ENCODE measurements at places on chromosomes 1 and 21.
A peak's percentile ranks its signal among the peaks of the same experiment; 100 is the strongest.

DNA sequence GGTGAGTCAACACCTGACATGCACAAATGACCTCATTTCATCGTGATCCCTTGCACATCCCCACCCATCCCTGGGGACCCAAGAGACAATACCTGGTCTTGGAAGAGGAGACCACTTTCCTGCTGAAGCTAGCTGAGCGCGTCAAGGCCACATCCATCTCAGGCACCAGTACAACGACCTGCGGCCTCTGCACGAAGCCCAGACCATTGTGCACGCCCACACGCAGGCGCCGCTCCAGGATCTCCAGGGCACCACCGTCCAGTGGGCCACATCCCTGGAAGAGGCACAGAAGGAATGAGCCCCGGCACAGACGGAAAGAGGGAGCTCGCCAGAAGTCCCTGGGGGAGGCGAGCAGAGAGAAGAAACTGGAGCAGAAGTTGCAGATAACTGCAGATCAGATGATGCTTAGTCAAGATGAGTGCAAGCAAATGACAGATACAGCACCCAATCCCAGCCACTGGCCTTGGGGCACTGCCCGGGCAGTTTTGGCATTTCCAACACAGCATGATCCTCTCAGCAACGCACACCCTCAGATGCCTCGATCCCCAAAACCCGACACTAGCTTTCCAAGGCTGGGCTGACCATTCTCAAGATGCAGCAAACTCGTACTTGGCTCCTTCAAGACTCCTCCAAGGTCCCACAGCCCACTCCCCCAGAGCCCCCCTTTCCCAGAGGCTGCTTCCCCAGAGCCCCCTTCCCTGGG lies 44.1 kb downstream of the NPHP4 start:
- no peak for DNase-seq

GRCh38 chr1:231157311-231157710 lies 4.5 kb upstream of the TRIM67 start:
- no peak for DNase-seq

- DNase-seq, result no peak
These were observed 20.3 kb upstream of the BMP8B start for GRCh38 chr1:39808784-39809517.

DNA sequence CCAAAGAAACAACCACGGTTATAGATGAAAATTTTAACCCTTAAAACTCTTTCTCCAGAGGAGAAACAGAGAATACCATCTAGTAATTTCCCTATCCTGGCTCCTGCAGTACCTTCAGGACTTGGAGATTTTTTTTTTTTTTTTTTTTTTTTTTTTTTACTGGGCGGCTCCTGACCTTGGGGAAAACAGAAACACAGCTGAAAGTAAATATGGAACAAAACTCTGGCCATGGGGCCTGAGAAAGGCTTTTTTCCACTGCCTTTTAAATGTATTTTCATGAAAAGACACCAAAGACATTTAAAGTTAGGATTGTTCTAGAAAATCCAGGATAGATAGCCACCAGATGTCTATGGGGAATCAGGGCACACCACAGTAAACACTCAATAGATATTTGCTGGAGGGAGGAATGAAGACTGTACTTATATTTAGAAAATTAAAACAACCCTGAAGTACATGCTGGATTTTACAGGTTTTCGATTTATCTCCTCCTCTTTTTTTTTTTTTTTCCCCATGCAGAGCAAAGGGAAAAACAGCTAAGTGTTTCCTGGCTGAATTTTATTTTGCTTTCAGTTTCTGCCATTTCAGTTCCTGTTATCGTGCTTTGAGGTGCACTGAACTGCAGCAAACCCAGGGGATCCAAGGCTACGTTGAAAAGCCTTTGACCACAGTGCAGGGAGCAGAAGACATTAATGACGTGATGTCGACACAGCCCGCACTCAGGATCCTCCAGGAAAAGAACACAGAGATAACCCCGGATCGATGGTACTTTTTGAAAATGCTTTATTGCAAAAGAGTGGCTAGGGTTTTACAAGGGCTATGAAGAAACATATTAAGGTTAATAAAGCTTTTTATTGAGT lies 35.7 kb upstream of the CNN3 start:
- DNase-seq, result no peak

DNA sequence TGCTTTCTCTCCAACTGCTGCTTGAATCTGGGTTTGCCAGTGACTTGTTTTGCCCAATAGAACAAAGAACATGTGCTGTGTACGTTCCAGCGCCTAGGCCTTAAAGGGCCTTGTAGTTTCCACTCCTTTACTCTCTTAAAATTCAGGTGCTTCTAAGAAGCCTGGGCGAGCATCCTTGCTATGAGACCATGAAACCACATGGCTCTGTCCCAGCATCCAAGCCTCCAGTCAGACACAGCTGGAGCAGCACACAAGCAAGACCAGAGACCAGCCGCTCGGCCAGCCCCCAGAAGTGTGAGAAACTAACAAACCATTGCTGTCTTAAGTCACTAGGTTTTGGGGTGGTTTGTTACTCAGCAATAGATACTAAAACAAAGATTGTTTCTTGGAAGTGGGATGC lies 15.1 kb downstream of the PLEKHO1 start:
- no peak for DNase-seq

DNA sequence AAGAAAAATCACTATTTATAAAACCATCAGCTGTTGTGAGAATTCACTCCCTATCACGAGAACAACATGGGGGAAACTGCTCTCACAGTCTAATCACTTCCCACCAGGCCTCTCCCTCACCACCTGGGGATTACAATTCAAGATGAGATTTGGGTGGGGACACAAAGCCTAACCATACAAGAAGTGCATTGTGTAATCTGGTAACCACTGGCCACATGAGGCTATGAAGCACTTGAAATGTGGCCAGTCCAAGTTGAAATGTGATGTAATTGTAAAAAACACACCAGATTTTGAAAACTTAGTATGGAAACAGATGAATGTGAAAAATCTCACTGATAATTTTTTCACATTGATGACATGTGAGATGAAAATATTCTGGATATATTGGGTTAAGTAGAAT lies 293.8 kb downstream of the TTLL7 start:
- DNase-seq, result no peak

DNA sequence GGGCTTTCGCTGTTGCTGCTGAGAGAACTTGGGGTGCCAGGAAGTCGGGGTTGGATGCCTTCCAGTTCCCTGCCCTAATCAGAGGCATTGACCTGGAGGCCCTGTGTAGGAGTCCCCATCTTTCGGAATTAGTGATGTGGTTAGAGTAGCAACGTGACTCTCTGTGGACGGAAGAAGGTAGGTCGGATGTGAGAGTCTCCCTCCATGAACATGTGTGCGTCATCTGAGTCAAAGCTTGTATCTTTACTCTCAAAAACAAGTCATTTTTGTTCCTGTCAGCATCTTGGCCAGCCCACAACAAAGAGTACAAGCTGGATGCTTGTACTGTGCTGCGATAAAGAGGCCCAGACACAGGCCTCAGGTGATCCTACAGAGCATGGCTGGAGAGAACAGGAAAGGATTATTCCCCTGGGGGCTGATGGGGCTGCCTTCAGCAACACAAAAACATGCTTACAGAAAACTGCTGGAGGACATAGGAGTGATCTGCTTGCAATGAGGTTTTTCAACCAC lies 31.0 kb upstream of the IL10 start:
- no peak for DNase-seq

GRCh38 chr1:203327684-203328457 lies 22.6 kb downstream of the BTG2 start:
- peak; percentile 37 for DNase-seq

DNA sequence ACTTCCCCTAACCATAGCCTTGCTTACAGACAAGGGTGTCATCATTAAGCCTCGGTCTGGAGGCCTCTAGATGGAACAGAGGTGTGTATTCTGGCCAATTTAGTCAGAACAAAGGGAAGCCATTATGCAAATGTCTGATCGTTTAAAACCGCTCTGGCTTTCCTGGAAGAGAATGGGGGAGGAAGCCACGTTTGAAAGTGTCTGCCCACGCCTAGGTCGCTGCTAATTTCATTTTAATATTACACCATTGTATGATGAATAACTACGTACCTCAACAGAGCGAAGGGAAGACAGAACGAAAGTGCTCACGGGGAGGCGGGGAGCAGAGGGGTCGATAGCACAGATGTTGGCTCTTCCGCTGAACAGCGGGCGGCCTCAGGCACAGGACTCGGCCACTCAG lies 41.1 kb upstream of the CSF3R start:
- no peak for DNase-seq

- DNase-seq, result peak; percentile 63
These were observed at the start of gene MOB3C for GRCh38 chr1:46616277-46617107. TSS of gene MOB3C (minus strand) at chr1:46616811. CDS start at chr1:46613321, 3,490 bp downstream.

DNA sequence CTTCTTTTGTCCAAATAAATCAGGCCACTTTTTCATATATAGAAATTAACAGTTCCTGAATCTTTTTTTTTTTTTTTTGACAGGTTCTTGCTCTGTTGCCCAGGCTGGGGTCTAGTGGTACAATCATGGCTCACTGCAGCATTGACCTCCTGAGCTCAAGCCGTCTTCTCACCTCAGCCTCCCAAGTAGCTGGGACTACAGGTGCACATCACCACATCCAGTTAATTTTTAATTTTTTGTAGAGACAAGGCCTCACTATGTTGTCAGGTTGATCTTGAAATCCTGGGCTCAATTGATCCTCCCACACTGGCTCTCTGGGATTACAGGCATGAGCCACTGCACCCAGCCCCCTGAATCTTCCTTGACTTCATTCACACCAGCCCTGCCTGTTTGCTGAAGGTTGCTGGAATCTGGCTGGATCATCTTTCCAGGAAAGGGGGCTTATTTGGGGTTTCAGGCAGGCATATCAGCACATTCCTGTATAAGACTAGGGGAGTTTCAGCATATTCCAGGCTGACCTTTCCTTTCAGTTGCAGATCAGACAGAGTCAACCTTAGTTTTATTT lies 78.2 kb upstream of the ARHGAP29 start:
- no peak for DNase-seq

DNA sequence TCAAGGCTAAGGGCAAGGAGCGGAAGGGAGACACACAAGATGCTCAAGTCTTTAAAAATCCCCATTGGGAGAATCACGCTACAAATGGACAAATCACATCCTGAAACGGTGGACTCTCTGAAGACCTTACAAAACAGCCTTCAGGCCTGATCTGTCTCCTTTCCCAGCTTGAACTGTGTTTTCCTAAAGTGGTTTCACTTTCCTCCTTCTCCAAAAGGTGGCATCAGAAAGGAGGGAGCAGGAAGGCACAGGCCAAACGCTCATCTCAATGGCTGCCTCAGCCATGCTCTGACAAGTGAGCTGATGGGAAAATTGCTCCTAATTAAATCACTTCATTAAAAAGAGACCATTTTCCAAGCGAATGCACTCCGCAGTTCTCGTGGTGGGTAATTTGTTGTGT lies 47.7 kb downstream of the UTP25 start:
- peak; percentile 23 for DNase-seq

- no peak for DNase-seq
These were observed 7.8 kb downstream of the VASH2 start for GRCh38 chr1:212958175-212958574.

GRCh38 chr1:151193856-151194255 lies 3.9 kb upstream of the VPS72 start:
- no peak for DNase-seq

GRCh38 chr1:171352554-171352953 lies 38.6 kb downstream of the FMO4 start:
- no peak for DNase-seq

DNA sequence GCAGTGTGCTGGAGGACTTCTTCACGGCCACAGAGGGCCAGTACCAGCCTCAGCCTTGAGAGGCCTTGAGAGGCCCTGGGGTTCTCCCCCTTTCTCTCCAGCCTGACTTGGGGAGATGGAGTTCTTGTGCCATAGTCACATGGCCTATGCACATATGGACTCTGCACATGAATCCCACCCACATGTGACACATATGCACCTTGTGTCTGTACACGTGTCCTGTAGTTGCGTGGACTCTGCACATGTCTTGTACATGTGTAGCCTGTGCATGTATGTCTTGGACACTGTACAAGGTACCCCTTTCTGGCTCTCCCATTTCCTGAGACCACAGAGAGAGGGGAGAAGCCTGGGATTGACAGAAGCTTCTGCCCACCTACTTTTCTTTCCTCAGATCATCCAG lies 6.2 kb upstream of the HDAC1 start:
- no peak for DNase-seq

Measured in nucleus accumbens (tissue), 56 donors.